Astrocyte (in vitro differentiated cells and primary cell): ENCODE measurements at places on chromosomes 3 and 15.
A peak's percentile ranks its signal among the peaks of the same experiment; 100 is the strongest.

DNA sequence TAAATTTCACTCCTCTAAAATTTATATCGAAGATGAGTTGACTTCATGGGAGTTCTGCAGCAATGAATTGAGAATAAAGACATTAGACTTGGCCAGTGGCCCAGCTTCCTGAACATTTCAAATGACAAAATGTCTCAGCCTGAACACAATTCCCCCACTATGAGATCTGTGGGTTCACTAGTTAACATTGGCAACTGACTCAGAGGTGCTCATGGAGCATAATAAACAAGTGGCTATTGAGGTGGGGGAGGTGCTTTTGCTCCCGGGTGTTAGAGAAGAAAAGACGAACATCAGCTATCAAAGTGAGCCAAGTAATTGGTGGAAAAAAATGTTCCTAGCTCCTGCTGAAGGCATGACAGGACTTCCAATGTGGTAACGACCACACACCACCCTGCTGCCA, 6.3 kb downstream of the ATP13A4 start:
- no peak for DNase-seq

- DNase-seq = no peak
Measured at GRCh38 chr15:37885651-37886050, 48.8 kb upstream of the TMCO5A start.

DNA sequence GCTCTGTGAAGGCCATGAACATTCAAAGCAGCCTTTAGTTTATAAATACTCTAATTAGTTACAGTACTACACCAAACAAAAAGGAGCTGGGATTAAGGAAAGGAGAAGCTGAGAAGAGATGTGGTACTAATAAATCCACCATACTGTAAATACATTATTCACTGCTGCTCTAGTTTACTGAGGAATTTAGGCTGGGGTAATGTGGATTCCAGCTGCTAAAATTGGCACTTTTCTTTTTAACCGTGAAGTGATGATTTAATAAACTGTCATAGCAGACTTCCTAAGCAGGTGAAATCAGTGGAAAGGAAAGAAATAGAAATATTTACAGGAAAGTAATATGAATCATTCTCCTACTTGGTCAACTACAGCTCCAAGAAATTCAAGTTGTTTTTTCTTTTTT, 88.7 kb downstream of the TFG start:
- peak; percentile 30 for DNase-seq

- no peak for DNase-seq
Measured at GRCh38 chr3:44833394-44833793, 28.3 kb upstream of the TMEM42 start.

DNA sequence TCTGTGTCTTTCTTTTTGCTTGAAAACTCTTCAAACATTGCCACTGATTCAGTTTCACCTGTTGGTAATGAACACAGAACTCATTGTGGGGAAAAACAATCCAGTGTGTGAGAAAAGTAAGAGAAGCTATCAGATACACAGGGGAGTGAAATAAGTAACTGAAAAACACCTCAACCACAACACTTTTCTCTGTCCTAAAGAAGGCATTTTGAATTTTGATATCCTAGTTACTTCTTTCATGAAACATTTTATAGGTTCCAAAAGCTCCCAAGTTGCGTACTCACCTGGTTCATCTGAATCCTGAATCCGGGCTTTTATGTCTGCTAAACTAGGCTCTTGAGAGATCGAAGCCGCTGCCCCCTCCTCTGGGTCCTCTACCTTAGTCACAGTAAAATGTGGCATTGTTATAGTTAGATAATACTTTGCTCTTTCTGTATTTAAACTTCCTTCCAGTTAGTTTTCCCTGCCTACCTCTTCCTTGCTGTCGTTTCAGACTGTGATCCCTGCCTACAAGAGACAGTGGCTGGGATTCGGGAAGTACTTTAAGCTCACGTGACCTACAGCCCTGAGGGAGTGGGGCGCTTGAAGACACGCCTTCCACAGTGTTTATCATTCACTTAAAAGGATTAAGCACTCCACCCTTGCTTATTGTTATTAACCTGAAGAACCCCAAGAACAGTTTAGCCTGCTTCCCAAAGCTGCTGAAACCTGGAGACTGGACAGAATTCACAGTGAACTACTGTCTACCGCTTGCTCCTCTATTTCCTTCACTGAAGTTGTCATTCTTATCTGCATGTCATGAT, 19.1 kb downstream of the SLC12A6 start:
- DNase-seq = peak; percentile 45

DNA sequence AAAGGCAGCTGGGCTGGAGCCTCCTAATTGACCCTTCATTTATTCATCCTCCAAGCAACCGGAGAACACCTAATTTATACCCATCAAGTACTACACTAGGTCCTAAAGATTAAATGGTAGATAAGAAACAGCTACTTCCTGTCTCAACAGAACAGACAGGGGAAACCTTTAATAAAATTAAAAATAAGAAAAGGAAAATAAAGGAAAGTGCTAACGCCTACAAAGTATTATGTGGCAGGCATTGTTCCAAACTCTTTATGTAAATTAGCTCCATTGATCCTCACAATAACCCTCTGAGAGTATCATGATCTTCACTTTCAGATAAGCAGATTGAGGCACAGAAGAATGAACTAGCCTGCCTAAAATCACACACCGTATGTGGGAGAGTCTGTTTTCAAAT, 139.5 kb downstream of the CNTN6 start:
- no peak for DNase-seq

- DNase-seq = no peak
Measured at GRCh38 chr15:85564686-85565085, 184.3 kb downstream of the AKAP13 start.

DNA sequence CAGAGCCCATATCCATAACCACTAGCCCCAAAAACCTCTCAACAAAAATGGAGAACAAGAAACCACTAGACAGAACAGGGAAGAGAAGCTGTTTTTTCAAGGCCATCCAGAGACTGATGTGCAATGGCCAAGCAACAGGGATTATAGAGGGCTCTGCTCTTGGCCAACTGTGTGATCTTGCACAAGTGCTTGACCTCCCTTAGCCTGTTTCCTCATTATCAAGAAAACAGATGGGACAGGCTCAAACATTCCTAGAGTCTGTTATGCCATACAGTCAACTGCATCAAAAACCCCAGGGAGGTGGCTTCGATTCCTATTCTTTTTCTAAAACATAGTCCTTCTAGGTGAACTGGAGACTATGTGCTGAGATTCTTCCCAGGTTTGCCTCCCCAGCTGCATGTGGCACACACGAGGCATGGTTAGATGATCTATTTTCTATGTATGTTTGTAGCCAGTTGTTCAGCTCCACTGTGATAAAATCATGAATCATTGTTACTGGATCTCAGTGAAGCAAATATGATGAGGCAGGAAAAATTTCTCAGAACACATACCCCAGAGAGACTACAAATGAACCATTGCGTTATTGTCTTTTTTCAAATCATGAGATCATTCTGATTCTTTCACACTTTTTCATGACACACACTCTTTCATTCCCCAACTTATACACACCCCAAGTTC, 132.9 kb upstream of the TGFBR2 start:
- DNase-seq = peak; percentile 58

DNA sequence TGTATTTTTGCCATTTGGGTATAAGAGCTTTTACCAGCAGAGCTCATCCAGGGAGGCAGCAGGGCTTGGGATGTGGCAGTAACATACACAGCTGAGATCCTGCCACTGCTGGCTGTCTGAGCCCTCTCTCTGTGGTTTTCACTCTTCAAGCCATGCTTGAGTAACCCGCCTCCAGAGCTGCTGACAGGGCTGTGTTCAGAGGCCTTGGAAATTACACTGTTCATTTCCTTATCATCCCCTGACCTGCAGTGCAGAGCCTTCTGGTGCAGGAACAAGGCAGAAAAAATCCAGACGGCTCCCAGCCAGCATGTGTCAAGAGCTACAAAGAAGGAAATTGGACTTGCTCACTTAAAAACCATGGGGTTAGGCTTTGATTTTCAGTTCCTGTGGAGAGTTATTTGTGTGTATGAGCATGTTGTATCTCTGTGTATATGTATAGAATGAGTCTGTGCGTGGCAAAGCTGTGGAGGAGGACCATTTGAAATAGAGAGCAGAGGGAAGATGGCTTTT, 47.0 kb downstream of the ZNF609 start:
- peak; percentile 93 for DNase-seq

DNA sequence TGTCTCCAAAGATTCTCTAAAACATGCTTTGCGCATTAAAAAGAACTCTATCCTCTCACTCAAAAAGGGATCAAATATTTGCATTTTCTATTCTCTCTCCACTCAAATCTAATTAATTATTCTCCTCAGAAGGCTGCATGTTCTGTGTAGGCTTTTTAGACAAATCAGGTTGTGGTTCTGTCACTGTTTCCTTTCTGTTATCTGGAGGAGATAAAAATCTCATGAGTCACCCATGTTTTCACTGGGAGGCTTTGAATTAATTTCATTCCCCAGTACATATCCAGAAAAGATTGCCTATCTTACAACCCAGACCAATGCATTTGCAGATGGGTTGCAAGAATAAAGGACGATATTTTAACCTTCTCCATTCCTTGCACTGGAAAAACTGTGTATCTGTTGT, 446.5 kb downstream of the GRM7 start:
- peak; percentile 87 for DNase-seq

GRCh38 chr3:31227131-31227562, 305.6 kb upstream of the STT3B start:
- DNase-seq = no peak

DNA sequence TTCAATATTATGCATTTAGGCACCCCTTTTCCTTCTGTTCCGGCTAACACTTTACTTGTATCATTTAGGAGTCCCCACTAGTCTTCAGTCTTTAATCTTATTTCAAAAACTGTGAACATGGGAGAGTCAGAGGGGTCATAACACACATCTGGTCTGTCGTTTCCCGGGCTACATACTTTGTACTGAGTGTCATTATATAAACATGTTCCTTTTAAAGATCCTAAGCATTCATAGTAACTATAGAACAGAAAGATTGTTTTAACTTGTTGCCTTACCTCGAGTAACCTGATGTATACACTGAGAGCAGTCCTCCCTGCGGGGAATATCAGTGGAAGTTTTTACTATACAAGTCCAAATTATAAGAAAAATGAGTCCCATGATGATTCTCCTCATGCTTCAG, 78.2 kb upstream of the VEPH1 start:
- DNase-seq = no peak

DNA sequence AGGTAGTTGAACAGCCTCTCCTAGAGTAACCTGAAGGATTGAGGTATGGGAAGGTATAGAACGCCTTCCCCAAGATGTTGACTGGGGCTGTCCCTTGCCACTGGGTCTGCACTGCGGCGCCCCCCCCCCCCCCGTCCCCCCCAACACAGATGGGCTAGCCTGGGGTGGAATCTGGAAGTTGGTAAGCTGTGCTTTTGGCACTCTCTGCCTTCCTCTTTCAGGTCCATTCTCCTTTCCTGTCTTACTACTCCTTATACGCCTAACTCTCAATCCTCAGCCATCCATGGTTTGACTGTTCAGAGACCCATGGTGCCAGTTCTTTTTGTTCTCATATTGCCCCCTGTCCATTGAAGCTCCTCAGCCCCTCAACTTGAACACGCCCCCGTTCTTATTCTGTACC, 42.8 kb downstream of the MAP2K1 start:
- DNase-seq = no peak

- DNase-seq = no peak
Measured at GRCh38 chr3:30397030-30397429, 209.4 kb upstream of the TGFBR2 start.

DNA sequence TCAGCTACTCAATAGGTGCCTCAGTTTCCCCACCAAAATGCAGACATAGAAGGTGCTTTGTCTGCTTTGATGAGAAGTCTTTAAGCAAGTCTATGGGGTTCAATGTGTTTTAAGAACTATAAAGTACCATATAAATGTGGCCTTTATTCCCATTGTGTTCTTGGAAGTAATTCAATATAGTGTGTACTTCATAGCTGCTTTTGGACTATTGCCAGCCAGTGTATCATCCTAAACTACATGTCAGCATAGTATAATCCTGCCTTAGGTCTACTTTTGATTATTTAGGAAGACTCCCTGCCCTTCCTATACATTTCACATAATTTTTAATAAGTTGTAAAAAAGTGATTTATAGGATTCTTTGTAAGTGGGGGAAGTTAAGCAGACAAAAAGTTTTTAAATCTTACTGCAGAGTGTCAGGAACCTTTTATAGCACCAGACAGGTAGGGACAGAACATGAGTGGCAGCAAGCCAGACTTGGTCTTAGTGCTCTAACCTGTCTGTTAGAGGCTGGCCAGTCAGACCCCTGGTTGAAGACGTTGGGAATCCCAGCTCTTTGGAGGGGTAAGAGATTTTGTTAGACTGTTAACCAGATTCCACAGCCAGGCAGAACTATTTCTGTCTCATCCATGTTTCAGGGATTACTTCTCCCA, 48.4 kb downstream of the MLH1 start:
- no peak for DNase-seq

DNA sequence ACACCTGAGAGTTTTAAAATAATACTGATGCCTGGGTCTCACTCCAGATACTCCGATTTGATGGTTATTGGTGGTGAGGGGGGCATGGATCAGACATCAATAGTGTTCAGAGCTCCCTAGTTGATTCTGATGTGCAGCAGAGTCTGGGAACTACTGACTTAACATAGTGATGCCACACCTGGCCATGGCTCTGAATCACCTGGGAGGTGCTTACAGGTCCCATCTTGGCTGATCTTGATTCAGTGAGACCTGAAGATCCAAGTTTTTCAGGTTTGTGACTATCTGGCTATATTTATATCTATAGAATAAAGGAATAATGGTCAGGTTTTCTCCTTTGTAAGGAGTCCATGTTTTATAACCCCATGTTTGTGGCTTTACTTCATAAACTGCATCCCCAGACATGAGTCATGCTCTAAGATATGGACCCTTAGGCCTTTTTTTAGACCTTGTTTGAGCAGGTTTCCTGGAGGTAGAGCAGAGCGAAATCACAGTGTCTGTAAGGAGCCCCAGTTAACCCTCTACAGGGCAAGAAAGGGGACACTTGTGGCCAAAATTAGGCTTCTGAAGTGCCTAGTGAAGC, 101.4 kb downstream of the LARS2 start:
- DNase-seq = peak; percentile 18

DNA sequence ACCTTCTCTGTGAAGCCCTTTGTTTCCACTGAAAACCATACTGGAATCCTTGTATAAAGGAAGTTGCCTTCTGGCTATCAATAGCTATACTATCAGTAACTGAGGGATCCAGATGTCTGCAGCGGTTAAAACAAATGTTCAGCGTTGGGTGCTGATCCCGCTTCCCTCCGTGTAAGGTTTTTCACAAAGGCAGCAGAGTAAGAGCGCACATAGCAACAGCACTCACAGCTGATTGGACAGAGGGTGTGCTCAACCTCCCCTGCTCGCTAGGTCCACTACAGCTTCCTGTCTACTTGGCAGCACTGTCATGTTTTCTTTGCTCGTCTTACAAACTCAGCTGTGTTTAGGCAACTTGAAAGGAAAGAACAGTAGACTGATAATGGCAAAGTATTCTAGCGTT, 27.3 kb downstream of the ATOSA start:
- DNase-seq = peak; percentile 96

- no peak for DNase-seq
Measured at GRCh38 chr3:171752329-171752728, 58.0 kb downstream of the PLD1 start.

- DNase-seq = no peak
Measured at GRCh38 chr15:100259266-100259665, 82.5 kb downstream of the ADAMTS17 start.
